Glutamatergic neuron (in vitro differentiated cells): ENCODE measurements at places on chromosomes 12 and 14.

DNA sequence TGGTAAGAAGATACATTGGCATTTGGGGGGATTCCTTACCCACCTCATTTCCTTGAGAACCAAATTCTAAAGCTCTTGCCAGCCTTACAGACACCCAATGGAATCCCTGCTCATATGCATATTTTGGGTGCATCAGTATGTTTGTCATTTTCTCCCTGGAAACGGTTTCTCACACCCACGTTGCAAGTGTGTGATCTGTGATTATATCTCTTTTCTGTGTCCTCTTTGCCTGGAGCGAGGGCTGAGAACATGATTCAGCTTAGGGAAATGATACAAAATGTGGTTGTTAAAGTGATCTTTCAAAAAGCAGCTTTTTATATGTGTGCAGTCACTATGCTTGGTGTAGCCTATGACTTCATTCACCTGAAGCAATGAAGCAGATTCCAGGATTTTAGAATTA is 52.0 kb downstream of the KCNMB4 start:
- H3K27me3 ChIP-seq: peaks cover 1% of the 10 kb centered on the region
- H3K4me1 ChIP-seq: no peaks in the 10 kb centered on the region
- H3K4me3 ChIP-seq: no peak overlapping the region
- no peak for DNase-seq
- no peak overlapping the region for H3K27ac ChIP-seq

- H3K36me3 ChIP-seq: peaks cover 3% of the 10 kb centered on the region
- no peak overlapping the region for H3K27ac ChIP-seq
- H3K4me1 ChIP-seq: no peaks in the 10 kb centered on the region
- DNase-seq: peak; percentile 30
These were observed 22.8 kb upstream of the GARIN2 start for GRCh38 chr14:67166450-67166853.

- H3K4me1 ChIP-seq: peaks cover 2% of the 10 kb centered on the region
- no peak overlapping the region for H3K4me3 ChIP-seq
- no peaks in the 10 kb centered on the region for H3K27me3 ChIP-seq
- H3K27ac ChIP-seq: no peak overlapping the region
These were observed 160.4 kb downstream of the NTF3 start for GRCh38 chr12:5592310-5592709.

DNA sequence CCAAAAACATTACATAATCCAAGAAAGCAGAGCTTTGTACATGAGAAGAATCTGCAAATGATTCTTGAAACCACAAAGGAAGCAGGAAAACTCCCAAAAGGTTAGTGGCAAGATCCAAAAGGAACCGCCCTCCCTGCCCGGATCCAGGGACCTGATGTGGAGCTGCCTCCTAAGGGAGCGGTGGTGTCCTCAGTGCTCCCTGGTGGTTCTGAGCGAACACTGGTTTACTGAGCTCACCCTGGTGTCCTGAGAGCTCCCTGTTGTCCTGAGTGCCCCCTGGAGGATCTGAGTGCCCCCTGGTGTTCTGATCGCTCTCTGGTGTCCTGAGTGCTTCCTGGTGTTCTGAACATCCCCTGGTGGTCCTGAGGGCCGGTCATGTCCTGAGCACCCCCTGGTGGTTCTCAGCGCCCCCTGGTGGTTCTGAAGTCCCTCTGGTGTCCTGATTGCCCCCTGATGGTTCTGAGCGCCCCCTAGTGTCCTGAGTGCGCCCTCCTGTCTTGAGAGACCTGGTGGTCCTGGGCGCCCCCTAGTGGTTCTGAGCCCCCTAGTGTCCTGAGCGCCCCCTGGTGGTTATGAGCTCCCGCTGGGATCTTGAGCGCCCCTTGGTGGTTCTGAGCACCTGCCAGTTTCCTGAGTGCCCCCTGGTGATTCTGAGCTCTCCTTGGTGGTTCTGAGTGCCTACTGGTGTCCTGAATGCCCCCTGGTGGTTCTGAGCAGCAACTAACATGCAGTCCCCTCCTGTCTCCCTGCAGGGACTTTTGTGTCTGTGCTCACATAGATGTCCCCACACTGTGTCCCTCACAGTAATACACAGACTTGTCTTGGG is 891.1 kb downstream of the TMEM121 start:
- no peak overlapping the region for H3K27ac ChIP-seq
- H3K4me3 ChIP-seq: no peak overlapping the region
- no peaks in the 10 kb centered on the region for H3K4me1 ChIP-seq
- H3K36me3 ChIP-seq: peaks cover 13% of the 10 kb centered on the region

DNA sequence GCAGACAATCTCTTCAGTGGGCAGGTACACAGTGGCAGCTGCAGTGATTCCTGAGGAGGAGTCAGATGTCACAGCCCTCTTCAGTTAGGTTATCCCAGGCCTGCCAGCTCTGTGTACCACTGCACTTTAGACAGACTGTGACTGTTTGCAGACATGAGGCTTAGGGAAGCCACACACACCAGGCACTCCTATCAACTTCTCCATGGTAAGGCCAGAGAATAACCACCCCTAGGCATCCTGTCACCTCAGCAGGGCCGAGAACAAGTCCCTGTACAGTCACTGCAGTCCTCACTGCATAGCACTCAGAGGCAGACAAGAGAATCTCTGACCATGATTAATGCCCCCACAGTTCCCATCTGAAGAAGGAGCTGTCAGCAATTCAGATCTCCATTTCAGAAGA is 296.5 kb downstream of the GALC start:
- H3K27me3 ChIP-seq: no peaks in the 10 kb centered on the region
- DNase-seq: no peak
- no peak overlapping the region for H3K27ac ChIP-seq
- no peaks in the 10 kb centered on the region for H3K4me1 ChIP-seq

- H3K27ac ChIP-seq: peak overlapping the region; percentile 59
- H3K36me3 ChIP-seq: no peaks in the 10 kb centered on the region
- H3K27me3 ChIP-seq: peaks cover 11% of the 10 kb centered on the region
These were observed 17.4 kb downstream of the RPS6KL1 start for GRCh38 chr14:74905595-74906142.

GRCh38 chr12:52317468-52318052 is 3.6 kb downstream of the KRT83 start:
- no peaks in the 10 kb centered on the region for H3K36me3 ChIP-seq
- DNase-seq: no peak
- no peak overlapping the region for H3K4me3 ChIP-seq

DNA sequence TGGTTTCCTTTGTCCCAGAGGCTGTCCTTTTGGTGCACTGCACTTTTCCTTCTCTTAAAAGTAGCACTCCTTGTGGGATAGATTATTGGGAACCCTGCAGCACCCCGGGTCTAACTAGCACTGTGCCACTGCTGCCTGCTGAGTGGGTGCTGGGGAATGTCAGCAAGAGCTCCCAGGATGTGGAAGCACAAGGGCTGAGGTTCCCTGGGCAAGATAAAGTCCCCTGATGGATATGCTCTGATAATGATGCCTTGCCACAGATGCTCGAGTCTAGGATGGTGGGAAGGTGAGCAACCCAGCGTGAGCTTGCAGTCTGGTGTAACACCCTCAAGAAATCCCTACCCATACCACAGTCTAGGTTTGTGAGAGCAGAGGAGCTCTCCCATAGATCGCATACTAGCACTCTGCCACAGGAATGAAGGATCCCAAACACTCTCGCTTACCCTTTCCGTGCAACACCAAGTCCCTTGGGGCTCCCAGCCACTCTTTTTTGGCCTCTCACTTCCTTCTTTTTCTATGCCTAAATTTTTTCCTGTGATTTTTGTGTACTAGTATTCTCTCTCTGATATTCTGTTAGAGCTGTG is 32.6 kb downstream of the USP15 start:
- no peak overlapping the region for H3K4me3 ChIP-seq
- H3K4me1 ChIP-seq: peaks cover 6% of the 10 kb centered on the region
- no peak for DNase-seq
- H3K36me3 ChIP-seq: peaks cover 17% of the 10 kb centered on the region
- H3K27me3 ChIP-seq: peaks cover 2% of the 10 kb centered on the region
- no peak overlapping the region for H3K27ac ChIP-seq

DNA sequence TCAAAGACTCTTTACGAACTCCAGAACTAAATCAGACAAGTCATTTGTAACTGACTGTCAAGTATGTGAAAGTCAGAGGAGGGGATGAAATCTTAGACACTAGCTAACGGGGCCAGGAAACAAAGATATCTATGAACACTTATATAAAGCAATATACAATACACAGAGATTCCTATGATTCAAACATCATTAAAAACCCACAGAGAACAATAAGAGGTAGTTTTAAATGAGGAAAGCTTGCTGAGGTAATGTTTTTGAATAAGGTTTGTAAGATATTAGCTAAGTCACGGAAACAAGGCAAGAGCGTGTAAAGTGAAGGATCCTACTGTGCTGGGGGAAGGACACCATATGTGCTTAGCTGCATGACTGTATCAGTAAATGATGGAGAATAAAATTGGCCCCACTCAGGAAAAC is 36.7 kb downstream of the SAV1 start:
- H3K4me3 ChIP-seq: no peak overlapping the region
- no peak for DNase-seq
- no peaks in the 10 kb centered on the region for H3K27me3 ChIP-seq
- H3K36me3 ChIP-seq: no peaks in the 10 kb centered on the region

DNA sequence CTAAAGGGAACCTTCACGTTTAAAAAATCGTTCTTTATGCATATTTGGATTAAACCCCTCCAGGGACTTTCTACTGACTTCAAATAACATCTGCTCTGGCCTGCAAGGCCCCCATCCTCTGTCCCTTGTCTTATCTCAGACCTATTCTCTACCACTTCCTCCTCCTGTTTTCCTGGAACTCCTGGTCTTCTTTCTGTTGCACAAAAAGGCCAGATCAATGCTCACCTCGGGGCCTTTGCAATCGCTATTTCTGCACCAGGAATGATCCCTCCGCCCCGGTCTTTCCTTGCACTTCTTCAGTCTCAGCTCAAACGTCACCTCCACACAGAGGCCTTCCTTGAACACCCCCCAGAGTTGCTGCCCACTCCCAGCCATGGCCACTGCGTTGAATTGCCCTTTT is 57.6 kb upstream of the BEGAIN start:
- H3K4me1 ChIP-seq: peaks cover 12% of the 10 kb centered on the region
- no peaks in the 10 kb centered on the region for H3K27me3 ChIP-seq
- DNase-seq: no peak
- H3K4me3 ChIP-seq: peak overlapping the region; percentile 7

GRCh38 chr12:85866986-85867776 is 6.9 kb upstream of the NTS start:
- H3K4me3 ChIP-seq: no peak overlapping the region
- no peak for DNase-seq

DNA sequence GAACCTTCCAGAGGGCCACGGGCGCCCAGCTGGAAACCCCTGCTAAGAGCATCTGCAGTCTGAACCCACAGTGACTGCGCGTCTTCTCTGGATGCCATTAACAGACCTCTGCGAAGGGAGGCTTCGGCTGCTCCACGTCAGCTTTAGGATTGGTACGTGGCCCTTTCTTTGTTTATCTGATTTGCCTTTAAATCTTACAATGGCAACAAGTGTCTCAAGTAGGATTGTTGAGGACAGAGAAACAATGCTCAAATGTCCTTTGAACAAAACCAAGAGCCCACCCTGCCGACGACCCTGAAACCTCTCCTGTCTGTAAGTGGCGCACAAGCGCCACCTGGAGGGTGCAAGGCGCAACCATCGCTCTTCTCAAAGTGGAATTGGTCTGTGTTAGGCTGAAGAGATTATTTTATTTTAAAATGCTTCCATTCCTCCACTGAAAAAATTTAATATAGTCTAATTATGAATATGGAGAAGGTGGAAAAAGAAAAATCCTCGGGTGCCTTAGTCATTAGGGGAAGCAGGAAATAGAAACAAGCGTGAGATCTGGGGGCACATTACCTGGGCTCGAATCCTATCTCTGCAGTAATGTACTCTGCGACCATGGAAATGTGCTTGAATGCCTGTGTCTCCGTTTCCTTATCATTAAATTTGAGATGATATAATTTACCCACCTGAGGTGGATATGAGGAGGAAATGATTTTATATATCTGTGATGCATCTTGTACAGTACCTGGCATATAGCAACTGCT is 82.6 kb upstream of the PTPRB start:
- H3K4me3 ChIP-seq: peak overlapping the region; percentile 80
- no peaks in the 10 kb centered on the region for H3K36me3 ChIP-seq
- H3K27ac ChIP-seq: no peak overlapping the region
- no peaks in the 10 kb centered on the region for H3K4me1 ChIP-seq
- H3K27me3 ChIP-seq: no peaks in the 10 kb centered on the region
- DNase-seq: peak; percentile 73

DNA sequence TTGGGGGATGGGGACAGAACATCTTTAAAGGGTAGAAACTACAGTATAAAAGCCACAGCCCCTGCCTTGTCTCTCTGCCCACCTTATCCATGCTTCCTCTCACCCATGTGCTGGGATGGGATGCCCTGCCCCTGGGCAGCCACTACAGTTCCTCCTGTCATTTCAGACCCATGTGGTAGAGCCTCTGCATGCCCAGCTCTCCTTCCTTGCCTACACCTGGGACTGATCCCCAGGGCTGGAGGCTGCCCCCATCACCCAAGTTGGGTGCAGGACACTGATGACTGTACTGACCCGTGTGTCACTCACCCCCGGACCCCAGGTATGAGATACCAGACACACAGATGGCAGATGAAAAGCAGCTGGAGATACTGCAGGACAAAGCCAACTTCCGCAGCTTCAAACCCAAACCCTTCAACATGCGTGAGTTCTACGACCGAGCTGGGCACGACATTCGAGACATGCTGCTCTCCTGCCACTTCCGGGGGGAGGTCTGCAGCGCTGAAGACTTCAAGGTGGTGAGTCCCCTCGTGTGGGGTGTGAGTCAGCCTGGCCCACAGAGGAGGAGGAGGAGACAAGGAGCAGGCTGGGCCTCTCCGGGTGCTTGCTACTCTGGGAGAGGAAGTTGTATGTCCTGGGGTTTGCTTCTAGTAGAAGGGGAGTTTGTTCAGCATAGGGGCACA is 2.2 kb downstream of the ASIC1 start:
- DNase-seq: no peak
- peak overlapping the region; percentile 64 for H3K27ac ChIP-seq
- H3K27me3 ChIP-seq: peaks cover 21% of the 10 kb centered on the region

DNA sequence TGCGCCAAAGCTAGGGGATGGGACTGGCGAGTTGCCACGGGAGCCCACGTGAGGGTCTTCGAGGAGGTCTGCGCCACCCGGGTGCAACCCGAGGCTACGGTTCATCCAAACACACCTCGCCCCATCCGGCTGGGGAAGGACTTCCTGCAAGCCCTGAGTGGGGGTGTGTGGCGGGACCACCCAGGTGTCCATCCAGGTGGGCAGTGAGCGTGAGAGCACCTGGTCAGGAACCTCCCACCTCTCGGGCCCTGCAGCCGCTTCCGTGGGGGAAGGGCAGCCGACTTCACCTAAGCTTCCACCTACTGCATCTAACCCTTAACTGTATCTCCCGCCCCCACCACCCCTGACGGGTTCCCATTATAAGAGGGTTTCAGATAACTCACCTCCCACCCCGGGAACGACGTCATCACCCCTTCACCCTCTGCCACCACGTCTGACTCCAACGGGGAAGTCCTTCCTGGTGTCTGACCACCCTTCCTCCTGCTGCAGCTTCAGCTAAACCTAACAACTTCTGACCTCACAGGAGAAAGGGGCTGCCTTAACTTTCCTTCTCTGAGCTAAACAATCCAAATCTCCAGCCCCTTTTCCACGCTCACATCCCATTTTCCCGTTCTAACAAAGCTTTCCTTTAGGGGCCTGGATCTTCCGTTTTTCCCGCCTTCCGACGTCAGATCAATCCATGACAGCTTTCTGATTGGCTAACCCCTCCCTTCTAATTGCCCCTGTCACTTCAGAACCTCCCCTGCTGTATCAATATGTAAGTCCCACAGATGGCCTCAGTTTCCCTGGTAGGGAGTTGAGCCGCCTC is 27.4 kb upstream of the SMUG1 start:
- peaks cover 2% of the 10 kb centered on the region for H3K4me1 ChIP-seq
- no peak for DNase-seq
- H3K27ac ChIP-seq: no peak overlapping the region
- H3K36me3 ChIP-seq: no peaks in the 10 kb centered on the region

GRCh38 chr12:51127050-51127729 is 43.8 kb upstream of the CSRNP2 start:
- no peak overlapping the region for H3K27ac ChIP-seq
- H3K4me3 ChIP-seq: no peak overlapping the region
- no peaks in the 10 kb centered on the region for H3K36me3 ChIP-seq
- DNase-seq: no peak
- peaks cover 3% of the 10 kb centered on the region for H3K4me1 ChIP-seq
